ENCODE measurements at places on chromosomes 2 and 18.

DNA sequence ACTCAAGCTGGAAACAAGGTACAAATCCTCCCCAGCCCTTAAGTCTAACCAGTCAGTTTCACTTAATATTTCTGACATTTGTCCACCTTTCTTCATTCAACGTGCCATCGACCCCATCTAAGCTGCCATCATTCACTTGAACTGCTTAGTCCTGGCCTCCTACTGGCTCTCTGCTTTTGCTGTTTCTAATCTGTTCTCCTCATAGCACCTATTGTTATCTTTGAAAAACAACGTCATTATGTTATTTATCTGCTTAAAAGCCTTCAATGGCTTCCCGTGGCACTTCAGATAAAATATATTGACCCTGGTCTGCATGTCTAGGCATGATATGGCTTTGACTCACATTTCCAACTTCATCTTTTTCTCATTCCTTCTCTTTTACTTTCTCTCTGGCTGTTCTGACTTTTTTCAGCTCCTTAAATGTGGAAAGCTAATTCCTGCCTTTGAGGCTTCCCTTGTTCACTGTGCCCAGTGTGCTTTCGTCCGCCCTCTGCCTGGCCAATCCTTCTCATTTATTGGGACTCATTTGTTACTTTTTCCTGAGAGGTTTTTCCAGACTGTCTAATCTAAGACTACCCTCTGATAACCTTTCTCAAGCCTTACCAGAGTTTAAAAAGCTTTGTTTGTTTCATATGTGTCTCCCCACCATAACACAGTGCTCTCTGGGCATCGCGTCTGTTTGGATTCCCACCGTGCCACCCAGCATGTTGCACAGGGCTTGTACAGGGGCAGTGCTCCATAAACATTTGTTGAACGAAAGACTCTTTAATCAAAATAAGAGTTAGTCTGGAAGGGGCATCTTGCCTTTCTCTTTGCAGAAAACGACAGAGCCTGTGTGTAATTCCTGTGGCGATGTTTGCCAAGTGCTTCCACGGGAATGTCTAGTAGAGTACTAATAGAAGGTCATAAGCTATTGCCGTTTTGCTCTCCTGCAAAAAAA lies 183.9 kb downstream of the FMNL2 start:
- no peak for DNase-seq

- DNase-seq: no peak
Measured at GRCh38 chr2:109206569-109207146, 77.7 kb downstream of the SH3RF3 start.

DNA sequence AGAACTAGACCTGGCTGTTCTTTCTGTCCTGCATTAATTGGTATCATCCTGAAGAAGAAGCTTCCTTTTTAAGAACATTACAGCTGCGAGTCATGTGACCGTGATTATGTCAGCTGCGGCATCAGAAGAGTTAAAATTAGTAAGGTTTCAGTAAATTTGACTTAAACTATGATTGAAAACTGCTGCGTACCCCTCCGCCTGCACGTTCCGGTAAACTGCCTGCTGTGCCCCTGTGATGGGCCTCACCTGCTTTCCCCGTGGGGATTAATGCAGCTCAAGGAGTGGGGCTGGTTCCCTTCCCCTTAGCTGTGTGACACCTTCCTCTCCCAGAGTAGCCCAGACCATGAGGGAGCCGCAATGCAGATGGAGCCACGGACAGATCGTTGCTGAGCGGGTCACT lies 36.1 kb upstream of the MYO3B start:
- no peak for DNase-seq

- DNase-seq: no peak
Measured at GRCh38 chr2:121005453-121005852, 269.8 kb downstream of the GLI2 start.

DNA sequence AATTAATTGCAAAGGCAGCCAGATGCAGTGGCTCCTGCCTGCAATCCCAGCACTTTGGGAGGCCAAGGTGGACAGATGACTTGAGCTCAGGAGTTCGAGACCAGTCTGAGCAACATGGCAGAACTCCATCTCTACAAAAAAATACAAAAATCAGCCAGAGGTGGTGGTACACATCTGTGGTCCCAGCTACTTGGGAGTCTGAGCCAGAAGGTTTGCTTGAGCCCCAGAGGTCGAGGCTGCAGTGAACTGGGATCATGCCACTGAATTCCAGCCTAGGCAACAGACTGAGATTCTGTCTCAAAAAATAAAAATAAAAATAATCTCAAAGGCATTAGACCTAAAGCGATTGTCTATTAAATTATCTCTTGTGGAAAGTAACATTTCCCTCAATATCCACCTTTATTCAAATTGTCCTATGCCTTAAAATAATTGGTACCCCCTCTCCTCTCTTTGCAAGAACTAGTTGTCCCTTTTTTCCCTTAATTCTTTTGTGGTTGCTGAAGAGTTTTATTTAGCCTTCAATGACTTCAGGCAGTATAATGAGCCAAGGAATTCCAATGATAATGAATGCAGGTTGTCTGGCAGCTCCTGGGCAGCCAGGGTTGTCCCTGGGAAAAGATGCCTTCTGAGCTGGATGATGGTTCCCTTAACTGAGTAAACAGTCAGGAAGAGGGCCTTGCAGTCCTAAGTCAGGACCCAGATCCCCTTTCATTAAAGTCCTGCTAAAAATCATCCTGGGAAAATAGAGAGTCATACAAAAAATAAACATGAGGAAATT lies 32.2 kb downstream of the GPR75 start:
- no peak for DNase-seq

GRCh38 chr2:84904717-84905174 lies 710 bp upstream of the TMSB10 start:
- peak; percentile 69 for DNase-seq

DNA sequence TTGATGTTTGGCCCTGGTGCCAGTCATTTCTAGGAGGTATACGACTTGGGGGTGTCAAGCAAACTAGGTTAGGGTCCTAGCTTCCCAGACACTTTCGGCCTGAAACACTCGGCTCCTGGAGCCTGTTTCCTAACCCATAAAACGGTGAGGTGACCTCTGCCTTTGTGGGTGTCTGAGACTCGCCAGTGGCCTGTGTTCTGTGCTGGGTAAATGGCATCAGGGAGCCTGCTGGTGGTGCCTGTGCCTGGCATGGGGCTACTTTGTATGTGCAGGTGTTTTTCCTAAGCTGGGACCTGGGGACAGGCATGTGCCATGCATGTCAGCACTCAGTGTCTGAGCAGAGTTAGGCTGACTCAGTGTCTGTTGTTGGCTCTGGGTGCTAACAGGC lies 139.2 kb downstream of the GLI2 start:
- no peak for DNase-seq

DNA sequence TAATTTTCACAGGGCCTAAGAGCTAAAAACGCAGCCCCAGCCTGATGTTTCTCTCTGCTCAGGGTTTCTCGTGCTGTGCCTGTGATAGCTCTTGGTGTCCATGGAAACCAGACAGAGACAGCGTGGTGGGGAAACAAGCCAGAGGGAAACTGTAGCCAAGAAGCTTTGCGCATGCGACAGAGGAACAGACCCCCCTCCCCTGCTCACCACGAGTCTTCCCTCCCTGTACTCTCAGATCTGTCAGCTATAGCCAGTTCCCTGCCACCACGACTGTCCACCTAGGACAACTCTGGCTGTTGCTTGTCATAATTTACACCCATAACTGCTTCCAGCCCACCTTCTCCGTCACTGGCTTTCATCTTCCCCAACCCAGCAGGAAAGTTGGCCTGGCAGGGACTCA lies 13.2 kb upstream of the DNAJC27 start:
- no peak for DNase-seq

DNA sequence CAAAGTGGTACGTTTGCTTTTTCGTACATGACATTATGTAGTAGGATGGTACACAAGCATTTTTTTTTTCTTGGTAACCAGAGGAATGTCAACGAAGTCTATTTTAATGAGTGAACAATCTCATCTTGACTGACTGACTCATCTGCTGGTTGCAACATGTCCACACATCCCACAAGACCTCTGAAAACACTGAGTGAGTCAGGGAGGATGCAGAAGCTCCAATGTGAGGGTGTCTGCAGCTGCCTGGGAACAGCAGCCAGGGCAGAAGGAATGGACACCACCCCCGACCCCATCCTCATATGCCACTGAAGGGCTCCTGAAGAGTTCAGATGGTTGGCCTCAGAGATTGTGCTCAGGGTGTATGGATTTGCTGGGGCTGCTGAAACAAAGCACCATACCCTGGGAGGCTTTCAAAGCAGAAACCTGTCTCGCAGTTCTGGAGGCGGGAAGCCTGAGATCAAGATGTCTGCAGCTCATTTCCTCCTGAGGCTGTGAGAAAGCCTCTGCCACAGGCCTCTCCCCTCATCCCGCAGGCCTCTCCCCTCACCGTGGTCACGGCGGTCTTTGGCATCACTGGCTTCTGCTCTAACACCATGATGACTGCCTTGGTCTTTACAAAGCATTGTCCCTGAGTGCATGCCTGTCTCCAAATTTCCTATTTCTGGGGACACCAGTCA lies 124.6 kb downstream of the LRATD1 start:
- DNase-seq: no peak

DNA sequence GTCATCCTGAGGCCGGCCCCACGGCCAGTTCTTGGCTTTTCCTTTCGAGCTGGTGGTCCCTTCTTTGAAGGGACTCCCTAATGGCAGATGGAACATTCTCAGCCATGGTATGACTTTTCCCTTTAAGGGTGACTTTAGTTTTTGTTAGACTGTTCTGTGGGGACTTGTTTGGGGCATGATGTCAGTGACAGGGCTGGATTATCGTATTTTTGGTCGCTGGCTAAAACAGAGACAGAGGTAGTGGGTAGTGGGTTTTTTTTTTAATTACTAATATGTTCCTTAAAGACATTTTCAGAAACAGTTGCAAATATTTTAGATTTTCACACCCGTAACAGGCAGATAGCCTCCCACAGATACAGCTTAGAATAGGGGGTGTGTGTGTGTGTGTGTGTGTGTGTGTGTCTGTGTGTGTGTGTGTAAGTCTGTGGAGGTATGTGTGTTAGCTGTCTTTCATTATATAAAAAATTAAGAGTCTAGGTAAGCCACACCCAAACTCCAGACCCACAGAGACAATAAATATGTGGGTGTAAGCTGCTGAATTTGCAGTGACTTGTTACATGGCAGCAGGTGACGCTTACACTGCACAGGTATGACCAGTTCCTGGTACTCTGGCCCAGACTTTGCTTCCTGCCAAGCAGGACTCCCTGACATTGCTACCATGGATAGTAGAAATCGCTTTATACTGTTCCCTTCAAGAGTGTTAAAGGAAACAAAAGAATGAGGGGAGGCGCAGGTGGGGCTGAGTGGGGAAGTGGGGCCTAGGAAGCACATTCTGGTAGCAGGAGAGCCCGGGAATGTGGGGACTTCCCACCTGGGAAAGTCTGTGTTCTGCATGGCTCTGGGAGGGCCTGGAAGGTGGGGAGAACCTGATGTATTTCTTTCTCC lies 20.9 kb downstream of the NCK2 start:
- DNase-seq: no peak

GRCh38 chr2:127607399-127607908 lies 38.5 kb upstream of the GPR17 start:
- DNase-seq: no peak

DNA sequence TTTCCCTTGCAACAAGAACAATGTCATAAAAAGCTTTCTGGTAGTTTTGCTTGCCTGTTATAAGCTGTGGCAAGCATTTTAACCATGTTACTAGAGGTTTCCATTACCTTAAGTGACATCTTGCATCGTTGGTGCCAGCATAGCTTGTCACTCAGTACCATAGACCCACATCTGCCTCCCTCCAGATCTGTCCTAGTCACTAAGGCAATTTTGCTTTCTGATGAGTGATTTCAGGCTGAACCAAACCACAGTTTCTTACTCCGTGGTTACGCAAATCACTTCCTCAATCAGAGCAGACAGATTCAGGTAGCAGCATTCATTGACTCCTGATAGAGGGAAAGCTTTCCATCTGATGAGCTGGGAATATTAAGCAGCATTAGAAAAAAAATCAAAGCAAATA lies 1057.5 kb upstream of the FAM98A start:
- no peak for DNase-seq

DNA sequence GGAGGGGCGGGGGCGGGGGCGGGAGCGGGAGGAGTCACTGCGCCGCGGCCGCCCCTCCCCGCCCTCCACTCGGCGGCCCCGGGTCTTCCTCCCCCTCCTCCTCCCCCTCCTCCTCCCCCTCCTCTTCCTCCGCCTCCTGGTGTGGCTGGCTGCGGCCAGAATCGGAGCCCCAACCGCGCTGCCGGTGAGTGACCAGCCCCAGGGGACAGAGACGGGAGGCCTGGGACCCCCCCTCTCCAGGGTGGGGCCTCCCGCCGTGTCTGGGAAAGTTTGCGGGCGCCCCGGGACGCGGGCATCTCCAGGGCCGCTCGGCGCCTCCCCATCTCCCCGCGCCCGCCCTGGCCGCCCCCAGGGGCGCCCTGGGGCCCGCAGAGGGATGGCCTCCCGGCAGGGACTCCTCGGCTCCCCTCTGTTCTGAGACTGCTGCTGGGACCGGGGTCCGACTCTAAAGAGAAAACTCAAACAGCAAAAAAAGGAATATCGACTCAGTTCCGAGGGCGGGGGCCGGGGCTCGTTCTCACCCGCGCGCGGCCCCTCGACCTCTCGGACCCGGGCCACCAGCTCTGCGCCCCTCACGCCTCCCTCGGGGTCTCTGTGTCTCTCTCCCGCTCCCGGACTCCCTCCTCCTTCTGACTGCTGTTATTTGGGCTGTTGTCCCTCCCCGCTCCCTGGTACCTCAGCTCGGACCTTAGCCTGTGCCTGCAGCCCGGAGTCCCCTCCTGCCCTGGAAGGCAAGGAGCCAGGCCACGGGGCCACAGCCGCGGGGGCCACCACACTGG lies at the start of gene STON1:
STON1 (plus strand) TSS at position 122 of the 779 bp plus-strand sequence. CDS start 50,480 bp downstream, outside the sequence.
- peak; percentile 30 for DNase-seq

DNA sequence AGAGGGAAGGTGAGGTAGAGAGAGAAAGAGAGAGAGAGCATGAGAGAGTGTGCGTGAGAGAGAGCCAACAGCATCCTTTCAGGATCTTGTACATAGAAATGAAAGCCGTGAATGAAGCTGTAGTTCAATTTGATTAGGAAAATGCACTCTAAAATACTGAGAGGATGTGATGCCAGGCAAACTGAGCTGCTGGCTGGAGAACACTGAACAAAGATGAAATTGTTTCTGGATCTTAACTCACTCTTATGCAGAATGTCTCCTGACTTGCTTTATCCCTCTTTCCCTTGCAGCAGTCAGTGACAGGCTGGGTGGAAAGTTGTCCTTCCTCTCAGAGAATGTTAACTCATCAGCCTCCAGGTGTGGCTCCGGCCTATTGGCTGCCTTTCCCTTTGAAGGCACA lies 10.7 kb downstream of the LYPD1 start:
- DNase-seq: no peak

GRCh38 chr2:42761554-42761953 lies 2.4 kb downstream of the OXER1 start:
- DNase-seq: no peak

Data from stimulated activated naive CD4-positive, alpha-beta T cell (primary cell).